ENCODE measurements at places on chromosomes 7 and 10.

- DNase-seq = no peak
Measured at GRCh38 chr7:147428075-147428474, 1162.5 kb upstream of the C7orf33 start.

DNA sequence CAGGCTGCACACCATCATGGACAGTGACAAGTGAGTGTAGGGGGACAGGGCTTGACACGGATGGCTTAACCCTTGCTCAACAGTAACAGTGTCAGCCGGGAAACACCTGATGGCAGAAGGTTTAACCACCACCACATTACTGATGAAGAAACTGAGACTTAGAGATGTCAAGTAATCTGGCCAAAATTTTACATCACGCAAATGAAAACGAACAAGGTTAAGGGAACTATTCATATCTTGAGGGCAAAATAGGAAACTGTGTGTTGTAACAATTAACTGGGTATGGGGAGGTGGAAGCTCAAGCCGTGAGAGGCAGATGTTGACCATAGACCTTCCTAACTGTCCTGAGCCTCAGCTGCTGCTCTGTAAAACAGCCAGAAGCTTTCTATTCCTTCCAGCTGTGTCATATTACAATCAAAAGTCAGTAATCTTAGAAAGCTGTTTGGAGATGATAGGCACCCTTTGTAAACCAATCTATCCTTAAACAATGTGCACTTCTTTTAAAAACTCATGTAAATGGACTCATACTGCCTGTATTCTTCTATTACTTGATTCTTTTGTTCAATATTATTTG, 68.4 kb downstream of the ABCC2 start:
- no peak for DNase-seq

DNA sequence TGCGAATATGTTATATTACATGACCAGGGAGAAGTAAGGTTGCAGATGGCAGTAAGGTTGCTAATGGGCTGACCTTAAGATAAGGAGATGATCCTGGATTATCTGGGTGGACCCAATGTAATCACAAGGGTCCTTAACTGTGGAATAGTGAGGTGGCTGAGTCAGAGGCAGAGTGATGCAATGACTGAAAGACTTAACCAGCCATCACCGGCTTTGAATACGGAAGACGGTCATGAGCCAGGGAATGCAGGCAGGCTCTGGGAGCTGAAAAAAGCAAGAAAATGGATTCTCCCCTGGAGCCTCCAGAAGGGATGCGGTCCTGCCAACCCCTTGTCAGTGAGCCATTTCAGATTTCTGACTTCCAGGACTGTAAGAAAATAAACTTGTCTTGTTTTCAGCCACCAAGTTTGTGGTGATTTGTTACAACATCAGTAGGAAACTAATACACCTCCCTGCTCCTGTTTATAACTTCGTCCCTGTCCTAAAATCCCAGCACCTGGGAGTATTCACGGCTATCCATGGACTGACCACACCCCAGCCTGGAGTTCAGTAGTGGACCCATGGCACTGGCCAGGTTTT, 4.6 kb upstream of the C10orf95 start:
- no peak for DNase-seq

DNA sequence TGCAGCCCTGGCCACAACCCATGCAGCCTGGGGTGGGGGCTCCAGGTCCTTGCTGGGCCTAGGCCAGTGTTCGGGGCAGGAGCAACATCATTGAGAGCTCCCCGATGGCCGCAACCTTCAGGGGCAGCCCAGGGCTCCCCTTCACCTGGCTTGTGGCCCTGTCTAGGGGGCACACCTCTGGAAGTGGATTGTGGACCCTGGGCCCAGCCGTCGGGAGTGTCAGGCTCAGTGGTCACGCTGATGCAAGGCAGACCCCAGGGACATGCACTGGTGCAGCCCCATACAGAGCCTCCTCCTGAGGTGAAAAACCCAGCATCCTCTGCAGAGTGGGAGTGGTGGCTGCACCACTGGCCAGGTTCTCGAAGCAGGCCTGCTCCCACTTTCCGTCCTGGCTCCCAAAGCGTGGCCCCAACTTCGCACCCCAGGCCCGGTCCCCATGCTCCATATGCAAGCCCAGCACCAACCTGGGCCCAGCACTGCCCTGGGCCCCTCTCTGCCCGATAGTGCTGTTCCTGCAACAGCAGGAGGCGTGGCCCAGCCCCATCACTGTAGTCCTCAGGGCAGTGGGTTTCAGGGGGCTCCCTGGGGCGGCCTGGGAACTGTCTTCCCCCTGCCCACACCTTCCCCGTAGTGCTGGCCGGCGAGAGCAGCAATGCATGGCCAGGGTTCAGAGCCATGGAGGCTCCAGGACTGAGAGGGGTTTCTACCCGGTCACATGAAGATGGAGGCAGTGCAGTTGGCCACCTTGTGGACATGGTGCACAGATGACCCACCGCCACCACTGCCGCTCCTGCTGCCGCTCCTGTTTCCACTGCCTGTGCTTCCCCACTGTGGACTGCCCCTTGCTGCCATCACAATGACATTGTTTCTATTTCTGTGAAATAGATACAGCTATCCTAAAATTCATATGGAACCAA, 303.9 kb upstream of the NRG3 start:
- no peak for DNase-seq

GRCh38 chr10:95566136-95566535, 5.0 kb upstream of the SORBS1 start:
- no peak for DNase-seq

GRCh38 chr7:25454020-25454419, 225.7 kb upstream of the NPVF start:
- DNase-seq = no peak

- DNase-seq = no peak
Measured at GRCh38 chr10:30755441-30755953, 125.9 kb upstream of the LYZL2 start.

GRCh38 chr7:23055582-23056178, 41.8 kb upstream of the HYCC1 start:
- no peak for DNase-seq

GRCh38 chr7:71705217-71705616, 573.3 kb downstream of the GALNT17 start:
- no peak for DNase-seq

DNA sequence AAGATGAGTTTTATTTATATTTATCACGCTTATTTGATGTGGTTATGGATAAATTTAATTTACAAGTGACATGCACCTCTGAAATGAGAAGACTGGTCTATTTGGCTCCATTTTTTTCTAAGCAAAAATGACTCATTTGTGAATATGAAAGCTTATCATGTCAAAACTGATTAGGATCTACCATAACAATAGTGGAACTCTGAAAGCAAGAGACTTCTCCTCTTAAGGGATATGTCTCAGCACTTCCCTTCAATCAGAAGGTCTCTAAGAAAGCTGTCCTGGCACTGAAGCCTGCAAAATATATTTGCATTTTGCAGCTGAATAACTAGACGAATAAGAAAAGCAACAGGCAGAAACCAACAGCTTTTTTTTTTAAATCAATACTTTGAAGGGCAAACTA, 12.7 kb downstream of the FAS start:
- DNase-seq = no peak

DNA sequence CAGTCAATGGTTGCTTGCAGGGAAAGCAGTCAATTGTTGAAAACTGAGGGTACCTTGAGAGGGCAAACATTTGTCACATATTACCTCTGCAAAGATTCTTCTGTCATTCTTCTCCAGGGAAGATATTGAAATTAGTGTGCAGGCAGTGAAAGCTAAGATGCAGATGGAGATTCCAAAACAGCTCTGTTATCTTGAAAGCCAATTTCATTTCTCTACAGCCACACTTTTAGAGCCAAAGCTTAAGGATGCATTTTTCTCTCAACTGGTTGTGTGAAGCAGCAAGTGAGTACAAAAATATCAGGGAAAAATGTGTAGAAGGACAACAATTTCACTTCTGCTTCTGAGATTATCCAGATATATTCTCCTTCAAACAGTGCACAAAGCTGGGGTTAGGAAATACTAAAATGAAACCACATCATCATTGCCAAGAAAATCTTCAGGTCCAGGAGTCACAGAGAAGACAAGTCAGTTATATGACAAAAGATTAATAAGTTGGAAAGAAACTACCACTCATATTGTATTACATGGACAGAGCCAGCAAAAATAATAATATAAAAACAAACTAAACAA, 16.3 kb downstream of the SGMS1 start:
- DNase-seq = no peak

GRCh38 chr10:51241461-51241860, 167.2 kb downstream of the PRKG1 start:
- DNase-seq = no peak

GRCh38 chr10:78533098-78533497, 499.4 kb downstream of the RPS24 start:
- DNase-seq = no peak

DNA sequence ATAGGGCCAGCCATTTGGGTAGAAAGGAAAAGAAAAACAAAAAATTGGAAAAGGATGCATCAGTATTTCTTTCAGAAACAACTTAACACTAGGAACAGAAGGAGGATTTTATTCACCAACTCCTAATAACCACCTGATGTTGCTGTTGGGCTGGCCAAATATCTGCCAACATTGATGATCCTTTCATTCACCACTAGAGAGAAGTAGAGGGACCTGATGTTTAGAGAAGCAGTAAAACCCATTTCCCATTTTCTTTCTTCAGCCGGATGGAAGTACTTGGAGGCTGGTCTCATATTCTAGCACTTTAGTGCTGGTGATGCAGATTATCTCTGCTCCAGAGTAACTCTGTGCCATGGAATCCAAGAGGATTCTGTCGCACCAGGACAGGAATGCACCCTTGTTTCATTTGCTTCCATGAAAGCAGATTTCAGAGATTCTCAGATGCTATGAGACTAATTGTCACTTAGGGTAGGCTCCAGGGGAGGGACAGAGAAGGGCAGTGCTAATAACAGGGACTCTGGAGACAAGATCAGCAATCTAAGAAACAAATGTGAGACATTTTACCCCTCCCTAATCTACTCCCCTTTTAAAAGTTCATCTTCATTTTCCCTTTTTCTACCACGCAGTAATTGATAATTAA, 3.1 kb downstream of the KLLN start:
- DNase-seq = no peak

GRCh38 chr10:123795846-123796590, 95.6 kb downstream of the CPXM2 start:
- DNase-seq = no peak

DNA sequence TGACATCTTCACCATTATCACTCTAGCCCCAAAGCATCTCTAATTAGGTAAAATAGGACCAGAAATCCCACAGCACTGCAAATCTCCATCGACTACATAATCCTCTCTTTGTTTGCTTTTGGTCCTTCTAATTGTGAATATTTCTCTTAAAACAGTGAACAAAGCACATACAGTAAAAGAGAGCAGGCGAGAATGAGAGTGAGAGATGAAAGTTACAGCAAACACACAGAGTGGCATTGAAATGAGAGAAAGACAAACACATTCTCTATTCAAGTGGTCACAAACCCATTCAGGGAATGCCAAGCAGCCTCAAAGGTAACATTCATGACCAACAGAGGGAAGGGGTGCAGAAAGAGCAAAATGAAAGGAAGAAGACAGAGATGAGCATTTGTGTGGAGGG, 109.8 kb upstream of the PTN start:
- no peak for DNase-seq

GRCh38 chr7:10939237-10939910, 34.3 kb upstream of the PHF14 start:
- no peak for DNase-seq

- DNase-seq = no peak
Measured at GRCh38 chr7:33727315-33727714, 178.0 kb upstream of the BMPER start.

- DNase-seq = no peak
Measured at GRCh38 chr10:58645416-58646146, 132.9 kb downstream of the BICC1 start.

DNA sequence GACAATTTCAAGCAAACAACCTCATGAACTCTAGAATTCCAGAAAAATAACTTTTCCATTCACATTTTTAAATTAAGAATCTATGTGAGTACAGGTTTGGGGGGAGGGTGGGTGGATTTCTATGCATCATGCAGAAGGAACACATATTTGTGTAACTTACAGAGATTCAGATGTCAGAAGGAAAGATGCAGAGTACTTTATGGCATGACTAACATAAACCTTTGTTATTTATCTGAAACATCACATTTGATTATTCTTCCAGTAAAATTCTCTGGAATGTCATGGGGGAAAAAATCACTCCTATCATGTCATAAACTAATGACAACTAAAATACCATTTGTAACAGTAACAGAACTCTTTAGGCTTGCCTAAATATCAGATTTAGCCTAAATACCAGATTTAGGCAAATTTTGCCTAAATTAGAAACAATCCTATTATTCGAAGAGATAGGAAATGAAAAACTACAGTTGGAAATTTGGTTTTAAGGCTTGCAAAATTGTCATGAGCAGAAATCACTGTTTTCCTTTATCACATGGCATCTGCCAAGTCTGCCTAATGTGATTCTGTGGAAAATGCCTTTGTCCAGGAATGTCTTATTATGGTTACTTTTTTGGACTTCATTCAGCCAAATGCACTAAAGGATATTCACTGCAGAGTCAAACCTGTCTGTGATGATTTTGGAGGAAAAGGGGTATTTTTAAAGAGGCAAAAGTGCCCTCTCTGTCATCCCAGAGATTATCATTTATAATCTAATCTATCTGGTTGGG, 527.7 kb upstream of the CELF2 start:
- DNase-seq = no peak

GRCh38 chr7:73512018-73512780, 9.9 kb downstream of the BAZ1B start:
- no peak for DNase-seq

DNA sequence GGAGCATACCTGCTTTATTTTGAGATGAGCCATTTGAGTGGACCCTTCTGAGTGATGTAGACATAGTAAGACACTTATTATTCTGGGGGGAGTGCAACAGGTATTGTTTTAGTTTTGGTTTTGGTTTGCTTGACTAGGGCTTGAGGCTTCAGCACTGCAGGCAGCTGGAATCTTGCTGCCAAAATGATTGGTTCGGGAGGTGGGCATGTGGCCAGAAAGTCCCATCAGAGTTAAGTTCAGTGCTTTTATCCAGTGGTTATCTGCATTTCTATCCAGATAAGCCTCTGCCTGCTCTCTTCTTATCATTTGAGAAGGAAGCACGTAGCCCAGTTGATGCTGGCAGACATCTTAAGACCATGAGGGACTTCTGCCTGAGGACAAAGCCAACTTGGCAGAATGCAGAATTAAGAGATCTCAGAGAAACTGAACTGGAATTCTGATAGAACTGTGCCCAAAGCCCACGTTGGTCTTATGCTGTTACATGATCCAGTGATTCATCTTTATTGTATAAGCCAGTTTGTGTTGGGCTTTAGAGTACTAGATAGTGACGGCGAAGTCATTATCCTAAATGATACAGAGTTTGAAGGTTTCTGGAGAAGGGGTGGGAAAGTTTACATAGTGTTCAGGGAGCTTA, 9.6 kb upstream of the JAZF1 start:
- DNase-seq = no peak

DNA sequence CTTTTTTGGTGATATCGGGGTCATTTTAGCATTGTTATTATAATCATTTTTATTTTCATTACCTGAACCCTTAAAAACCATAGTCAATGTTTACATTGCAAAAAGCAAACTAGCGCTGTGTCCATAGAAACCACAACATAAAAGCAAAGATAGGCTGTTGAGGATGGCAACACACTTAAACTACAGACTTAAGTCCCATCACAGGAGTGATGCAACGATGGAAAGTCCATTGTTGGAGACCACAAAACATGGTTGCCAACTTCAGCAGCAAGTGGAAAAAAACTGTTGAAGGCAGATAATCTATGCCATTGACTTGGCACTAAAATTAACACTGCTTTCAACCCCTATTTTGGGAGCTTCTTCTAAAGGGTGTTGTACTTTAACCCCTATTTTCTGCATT, 398.8 kb upstream of the IGFBP3 start:
- DNase-seq = no peak

Data from left renal pelvis (tissue), 4 donors.